ENCODE measurements at places on chromosomes 7 and 10.

- DNase-seq: no peak
These were observed 13.3 kb downstream of the ZRANB1 start for GRCh38 chr10:124955243-124955642.

DNA sequence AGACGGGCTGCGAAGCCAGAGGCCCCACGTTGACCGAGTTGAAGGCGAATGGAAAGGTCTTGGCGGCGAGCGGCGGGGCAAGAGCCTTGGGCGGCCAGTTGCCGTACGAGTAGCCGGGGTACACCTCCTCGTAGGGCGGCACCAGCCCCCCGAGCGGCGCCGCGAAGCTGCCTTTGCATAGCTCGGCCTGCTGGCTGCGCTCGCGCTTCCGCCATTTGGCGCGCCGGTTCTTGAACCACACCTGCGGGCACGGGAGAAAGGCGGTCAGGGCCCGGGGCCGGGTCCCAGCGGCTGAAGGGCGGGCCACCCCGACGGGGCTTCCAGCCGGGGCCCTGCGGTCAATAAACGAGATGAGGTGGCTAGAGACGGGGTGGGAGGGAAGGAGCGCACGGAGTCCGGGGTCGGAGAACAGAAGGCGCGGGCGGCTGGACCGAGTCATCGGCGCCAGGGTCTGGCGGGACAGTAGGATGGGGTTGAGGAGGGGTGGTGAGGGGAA, 4.8 kb downstream of the ELOVL3 start:
- peak; percentile 87 for DNase-seq

DNA sequence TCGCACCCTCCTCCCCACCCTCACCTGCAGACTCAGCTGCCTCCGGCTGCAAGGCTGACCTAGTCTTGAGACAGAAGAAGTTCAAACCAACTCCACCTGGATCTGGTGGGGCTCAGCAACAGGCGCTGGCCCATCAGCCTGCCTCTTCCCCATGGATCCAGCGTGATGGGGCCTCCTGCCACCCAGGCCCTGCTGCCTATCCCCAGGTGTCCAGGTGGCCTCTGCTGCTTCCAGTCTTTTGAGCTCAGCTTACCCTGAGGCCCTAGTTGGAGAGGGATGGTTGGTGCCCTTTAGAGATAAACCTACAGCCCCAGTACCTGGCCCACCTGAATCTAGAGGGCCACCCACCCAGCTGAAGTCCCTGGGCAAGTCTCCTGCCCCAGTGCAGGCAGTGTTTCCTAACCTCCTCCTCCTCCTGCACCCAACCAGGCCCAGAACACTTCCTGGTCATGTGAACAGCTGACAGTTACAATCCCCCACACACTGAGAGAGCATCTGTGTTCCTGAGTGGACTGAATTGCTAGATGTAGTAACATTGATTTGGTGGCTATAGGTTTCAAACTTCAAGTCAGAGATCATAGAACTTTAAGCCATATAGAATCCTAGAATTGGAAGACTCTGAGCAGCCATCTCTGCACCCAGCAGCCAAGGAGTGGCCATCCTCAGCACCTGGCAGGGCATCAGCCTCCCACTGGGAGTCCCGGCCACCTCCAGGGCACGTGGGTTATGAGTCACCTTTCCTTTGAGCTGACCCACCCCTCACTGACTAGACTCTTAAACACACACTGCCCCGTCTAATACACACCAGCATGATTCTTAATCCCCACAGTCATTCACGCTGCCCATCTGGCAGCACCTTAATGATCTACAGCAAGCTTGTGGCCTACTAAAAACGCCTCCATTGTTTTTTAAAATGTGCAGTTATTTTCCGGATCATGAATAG, 51.9 kb downstream of the ALOX5 start:
- no peak for DNase-seq

DNA sequence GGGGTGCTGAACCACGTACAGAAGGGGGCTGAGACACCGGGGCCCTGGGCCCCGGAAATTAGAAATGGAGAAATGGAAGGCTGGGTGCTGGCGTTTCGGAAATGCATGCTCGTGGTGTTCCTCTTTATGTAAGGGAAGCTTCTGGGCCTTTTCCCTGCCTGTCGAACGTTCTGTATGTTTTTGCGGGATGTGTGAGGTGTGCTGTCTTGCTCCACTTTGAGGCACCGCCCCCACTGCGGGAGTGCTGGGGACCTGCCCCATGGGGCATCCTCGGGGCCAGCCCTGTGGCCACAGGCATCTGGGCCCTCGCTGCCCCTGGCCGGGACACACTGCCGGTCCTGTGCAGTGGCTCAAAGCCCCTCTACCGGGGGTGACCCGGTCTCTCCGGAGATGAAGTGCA, 1.7 kb upstream of the VENTX start:
- no peak for DNase-seq

DNA sequence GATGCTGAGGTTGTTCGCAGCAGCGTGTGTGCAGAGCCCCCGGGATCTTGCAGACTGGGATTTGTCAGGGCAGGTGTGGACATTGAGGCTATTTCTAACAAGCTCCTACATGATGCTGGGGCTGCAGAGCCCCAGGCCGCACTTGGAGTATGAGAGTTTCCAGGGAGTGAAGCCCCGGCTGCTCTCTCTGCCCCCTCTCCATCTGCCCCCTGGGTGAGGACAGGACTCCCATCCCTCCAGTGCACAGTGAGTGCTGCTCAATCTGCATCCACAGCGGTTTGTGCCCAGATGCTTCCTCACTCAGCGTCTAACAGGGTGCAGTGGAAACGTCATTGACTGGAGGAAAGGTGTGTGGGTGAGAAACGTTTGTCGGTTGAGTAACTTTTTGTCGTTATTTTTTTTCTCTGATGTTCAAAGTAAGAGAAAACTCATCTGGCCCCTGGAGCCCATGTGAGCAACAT, 25.3 kb downstream of the IL2RA start:
- DNase-seq: no peak

- no peak for DNase-seq
These were observed 825.9 kb upstream of the IGFBP3 start for GRCh38 chr7:46746695-46747687.

GRCh38 chr7:952548-953441, 1.7 kb downstream of the ADAP1 start:
- peak; percentile 2 for DNase-seq

DNA sequence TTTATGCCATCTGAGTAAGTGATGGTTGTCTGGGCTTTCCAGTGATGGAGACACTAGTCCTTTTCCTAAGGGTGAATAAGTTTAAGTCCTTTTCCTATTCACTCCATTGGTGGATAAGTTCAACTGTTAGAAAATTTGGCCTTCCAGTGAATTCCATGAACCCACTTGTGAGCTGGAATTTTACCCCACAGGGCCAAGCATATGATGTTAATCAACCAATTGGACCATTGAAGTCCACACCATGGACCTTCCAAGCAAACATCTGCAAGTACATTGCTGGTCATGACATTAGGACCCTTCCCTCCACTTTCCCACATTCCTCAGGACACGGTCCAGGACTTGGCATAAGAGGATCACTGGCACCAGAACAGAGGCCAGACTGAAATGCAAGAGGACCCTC, 381.4 kb downstream of the RPS24 start:
- no peak for DNase-seq

GRCh38 chr7:132743974-132744373, 167.7 kb upstream of the PLXNA4 start:
- no peak for DNase-seq

- no peak for DNase-seq
These were observed 798.1 kb downstream of the GATA3 start for GRCh38 chr10:8852546-8852945.

Data from neural progenitor cell (in vitro differentiated cells).